ENCODE measurements at places on chromosomes 6 and 20. TPM values are rescaled to one million over a fixed set of nuclear protein-coding genes. Genes with fewer than 3 reads are reported as not detected.

GRCh38 chr20:35004749-35005462 lies 49.2 kb downstream of the MYH7B start:
- DNase-seq, result no peak

GRCh38 chr6:106886922-106887797 lies 87.4 kb downstream of the CD24 start:
- no peak for DNase-seq

The LPA gene
- total RNA-seq, result not detected

DNA sequence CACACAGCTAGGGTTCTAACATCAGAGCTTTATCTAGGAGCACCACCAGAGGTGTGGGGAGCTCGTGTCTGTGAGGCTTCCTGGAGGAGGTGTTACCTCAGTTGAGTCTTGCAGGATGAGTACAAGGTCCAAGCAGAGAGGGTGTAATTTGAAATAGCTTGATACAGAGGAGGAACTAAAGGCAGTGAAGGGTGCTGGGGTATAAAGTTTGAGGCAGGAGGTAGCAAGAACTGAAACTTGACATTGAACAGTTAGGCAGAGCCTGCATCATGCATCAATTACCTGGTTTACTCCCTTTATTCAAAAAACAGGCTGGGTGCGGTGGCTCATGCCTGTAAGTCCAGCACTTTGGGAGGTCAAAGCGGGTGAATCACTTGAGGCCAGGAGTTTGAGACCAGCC lies 241.2 kb downstream of the UST start:
- no peak for DNase-seq

GRCh38 chr6:105275542-105275941 lies 95.7 kb upstream of the POPDC3 start:
- DNase-seq, result no peak

The MLIP gene
- not detected for total RNA-seq

Measured in activated CD8-positive, alpha-beta T cell treated with anti-CD3 and anti-CD28 coated beads for 36 hours (primary cell).